ENCODE measurements at places on chromosomes 1 and 21.

- no peak for DNase-seq
Measured at GRCh38 chr1:205325334-205325884, 3.9 kb upstream of the NUAK2 start.

GRCh38 chr1:199073166-199073565, 434.3 kb downstream of the PTPRC start:
- no peak for DNase-seq

DNA sequence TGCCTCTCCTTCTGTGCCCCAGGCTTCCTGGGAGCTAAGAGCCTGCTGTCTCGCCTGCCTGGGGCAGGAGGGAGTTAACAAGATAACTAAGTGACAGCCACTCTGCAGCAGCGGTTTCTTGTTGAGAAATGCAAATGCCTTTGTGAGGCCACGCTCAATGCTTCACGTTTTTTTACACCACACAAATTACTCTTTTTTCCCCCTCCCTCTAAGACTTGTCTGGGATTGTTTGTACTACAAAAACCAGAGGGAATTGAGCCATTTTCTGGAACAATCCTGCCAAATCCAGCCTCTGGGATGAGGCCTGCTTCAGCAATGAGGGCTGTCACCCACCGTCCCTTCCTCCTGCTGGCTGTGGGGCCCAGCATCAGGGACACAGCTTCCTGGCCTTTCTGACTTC, 119.6 kb downstream of the ACTL8 start:
- DNase-seq: no peak

DNA sequence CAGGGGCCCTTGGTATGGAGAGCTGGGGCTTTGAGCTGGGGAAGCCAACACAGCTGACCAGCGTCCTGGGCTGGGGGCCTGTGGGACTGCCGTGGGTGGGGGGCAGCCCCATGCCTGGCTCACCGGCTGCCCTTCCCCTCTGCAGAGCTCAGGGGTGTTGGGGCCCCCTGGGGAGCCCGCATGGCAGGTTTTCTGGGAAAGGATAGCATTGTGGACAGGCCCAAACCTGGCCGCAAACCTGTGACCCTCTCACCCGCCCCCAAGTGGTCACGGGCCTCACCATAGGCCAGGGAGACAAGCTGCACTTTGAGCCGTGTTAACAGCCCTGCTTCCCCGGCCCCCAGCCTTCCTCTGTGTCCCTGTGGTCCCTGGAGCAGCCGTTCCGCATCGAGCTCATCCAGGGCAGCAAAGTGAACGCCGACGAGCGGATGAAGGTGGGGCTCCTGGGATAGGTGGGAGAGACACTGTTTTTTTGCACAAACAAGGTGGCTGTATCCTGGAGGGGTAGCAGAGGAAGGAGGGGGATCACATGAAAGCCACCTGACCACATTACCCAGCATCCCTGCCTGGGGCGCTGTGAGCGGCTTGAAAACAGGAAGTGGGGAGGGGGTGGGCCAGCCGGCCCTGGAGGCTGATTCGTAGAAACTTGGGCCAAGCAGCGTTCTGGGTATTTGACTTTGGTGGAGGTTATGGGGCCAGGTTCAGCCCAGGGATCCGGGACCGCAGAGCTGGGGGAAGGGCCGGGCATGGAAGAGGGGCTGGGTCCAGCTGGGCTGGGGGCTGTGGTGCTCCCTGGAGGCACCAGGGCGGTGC, 65.9 kb downstream of the PIK3CD start:
- peak; percentile 37 for DNase-seq

DNA sequence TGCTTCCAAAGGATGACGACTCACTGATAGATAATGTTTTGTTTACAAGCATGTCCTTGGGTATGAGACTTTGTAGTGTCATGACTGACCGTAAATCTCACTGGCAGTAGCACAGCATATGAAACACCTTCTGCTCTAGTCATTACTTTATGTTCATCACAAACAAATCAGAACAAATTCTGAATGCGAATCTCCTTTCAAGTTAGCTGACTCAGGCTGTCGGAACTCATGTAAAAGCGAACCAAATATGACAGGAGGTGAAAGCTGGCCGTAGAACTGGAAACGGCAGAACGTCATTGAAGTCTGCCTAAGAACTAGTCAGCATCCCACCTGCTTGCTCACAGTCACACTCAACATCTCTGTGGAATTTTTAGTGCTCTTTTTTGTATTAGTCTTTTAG, 143.9 kb downstream of the RGS7 start:
- DNase-seq: no peak

- no peak for DNase-seq
Measured at GRCh38 chr1:60874718-60875117, 207.6 kb upstream of the NFIA start.

DNA sequence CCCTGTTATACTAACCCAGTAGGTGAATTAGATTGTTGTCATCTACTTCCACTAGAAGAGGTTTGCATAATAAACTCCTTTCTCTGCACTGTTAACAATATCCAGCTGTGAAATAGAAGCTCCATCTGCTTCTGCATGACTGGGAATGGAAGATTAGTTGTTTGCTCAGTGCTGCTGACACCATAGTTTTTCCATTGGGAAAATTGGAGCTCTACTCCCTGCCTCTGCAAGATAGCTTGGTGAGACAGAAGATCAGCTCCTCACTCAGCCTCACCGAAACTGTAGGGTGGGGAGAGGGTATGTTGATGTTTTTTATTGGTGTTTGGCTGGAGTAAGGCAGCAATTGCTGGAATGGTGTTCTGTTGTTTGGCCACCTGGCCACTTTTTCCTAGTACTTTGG, 331.6 kb upstream of the ADAMTS5 start:
- DNase-seq: no peak

All from activated naive CD4-positive, alpha-beta T cell (primary cell).